Stimulated activated CD8-positive, alpha-beta memory T cell treated with anti-CD3 and anti-CD28 coated beads, Interleukin-2, amount 100 ng/mL, for 48 hours (primary cell): ENCODE measurements at places on chromosomes 16 and 17.

- DNase-seq = no peak
Measured at GRCh38 chr16:12677502-12677901, 126.2 kb downstream of the CPPED1 start.

GRCh38 chr17:15298176-15298575, 33.0 kb upstream of the PMP22 start:
- DNase-seq = no peak

DNA sequence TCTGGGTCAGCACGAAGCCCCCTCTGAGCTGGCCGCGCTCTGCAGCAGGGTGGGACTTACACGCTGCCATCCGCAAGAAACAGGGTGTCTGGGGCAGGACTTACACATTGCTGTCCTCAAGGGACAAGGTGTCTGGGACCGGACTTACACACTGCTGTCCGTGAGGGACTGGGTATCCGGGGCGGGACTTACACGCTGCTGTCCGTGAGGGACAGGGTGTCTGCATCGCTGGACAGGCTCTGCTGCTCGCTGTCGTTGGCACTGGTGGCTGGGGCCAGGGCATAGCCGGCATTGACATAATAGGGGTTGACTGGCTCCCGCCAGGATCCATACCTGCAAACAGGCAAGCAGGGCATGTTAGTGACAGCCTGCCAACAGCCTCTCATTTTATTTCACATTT, 31.4 kb downstream of the PDIA2 start:
- DNase-seq = no peak

DNA sequence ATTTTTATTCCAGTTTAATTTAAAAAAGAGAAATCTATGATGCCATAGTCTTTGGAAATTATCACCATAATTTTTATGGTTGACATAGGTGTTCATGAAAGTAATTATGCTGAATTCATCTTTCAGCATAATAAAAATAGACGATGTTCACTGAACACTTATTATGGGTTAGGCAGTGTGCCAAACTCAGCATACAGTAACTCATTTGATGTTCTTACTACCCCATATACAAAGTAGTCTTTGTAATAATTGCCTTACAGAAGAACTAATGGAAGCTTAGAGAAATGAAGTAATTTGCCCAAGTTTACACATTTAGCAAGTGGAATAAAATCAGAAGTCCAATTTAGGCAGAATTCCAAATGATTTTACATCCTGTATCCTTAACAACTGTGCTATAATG, 852.2 kb upstream of the GOT2 start:
- DNase-seq = no peak

- DNase-seq = no peak
Measured at GRCh38 chr16:54244061-54244886, 42.3 kb downstream of the IRX3 start.

- no peak for DNase-seq
Measured at GRCh38 chr16:66950437-66950836, 10.6 kb upstream of the CES3 start.

GRCh38 chr16:84175350-84176081, 11.3 kb downstream of the TAF1C start:
- DNase-seq = peak; percentile 54

DNA sequence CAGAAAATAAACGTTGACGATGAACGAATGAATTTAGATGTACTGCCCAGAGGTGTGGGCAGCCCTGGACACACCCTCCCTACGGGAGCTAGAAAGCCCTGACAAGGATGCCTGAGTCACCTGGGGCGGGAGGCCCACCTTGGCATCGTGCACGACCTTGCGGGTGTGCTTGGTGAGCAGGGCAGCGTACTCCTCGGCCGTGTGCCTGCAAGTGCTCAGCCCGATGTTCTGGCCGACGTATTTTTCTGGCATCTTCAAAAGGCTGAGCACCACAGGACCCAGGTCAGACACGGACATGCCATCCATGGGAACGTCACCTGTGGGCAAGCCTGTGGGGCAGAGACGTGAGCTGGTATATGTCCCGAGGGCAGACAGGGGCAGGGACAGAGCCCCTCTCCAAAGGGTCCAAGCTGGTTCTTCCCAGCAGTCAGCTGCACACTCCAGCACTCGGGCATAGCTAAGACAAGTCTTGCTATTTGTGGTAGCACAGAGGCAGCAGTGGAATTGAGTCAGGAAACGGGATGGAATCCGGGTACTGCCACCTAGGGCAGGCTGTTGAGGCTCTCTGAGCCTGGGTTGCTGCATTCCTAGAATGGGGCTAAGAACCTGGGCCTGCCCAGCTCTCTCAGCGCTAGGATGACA, 10.8 kb downstream of the NMRAL1 start:
- DNase-seq = no peak

GRCh38 chr16:54284931-54285413, 1.6 kb downstream of the IRX3 start:
- DNase-seq = no peak

DNA sequence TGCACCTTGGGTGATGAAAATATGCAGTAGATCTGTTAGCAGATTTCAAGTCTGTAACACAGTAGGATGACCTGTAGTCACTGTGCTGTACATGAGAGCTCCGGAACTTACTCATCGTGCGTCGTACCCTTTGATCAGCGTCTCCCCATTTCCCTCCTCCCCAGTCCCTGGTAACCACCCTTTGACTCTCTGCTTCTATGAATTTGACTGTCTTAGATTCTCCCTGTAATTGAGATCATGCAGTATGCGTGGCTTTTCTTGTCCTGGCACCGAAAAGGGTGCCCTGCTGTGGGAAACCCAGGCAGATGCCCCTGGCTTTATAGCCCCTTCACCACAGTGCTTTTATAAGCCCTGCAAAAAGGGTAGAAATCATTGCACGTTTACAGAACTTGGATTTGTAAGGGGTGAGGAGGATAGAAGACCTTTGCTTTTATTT, 20.5 kb downstream of the CLEC16A start:
- DNase-seq = peak; percentile 48

DNA sequence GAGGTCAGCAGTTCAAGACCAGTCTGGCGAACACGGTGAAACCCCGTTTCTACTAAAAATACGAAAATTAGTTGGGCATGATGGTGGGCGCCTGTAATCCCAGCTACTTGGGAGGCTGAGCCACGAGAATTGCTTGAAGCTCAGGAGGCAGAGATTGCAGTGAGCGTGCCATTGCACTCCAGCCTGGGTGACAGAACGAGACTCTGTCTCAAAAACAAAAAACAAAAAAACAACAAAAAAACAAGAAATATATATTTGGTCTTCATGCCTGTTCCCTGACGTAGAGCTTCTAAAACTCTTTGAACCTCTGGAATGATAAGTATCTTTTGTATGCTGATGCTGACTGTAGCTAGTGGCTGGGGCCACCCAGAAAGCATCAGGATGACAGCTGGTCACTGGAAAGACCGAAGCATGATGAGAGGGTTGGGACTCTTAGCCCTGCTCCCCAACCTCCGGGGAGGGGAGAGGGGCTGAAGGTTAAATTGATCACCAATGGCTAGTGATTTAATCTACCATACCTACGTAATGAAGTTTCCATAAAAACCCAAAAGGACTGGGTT, 54.8 kb downstream of the TEX14 start:
- DNase-seq = no peak

DNA sequence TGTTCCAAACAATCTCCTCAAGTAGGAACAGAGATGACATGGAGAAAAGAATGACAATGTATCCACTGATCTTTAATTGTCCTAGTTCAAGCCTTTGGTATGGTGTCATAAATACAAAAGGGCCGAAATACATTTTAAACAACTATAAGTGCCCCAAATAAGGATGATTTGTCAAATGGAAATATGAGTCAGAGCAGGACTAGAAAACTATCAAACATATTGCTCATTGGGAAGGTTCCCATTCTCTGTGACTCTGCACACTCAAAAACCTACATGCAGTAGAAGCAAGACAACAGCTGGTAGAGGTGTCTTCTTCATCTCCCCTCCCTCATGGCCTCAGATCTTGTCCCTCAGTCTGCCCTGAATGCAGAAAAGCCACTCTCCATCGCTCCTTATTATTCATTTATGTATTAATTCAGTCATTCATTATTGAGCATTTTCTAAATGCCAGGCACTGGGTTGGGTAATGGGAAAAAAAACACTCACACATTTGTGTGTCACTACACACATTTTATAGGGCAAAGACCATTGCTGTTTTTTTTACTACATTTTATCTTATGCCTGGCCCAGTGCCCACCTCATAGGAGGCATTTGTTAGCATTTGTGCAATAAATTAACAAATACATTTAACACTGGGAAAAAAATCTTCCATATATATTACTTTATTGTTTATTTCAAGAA, 10.1 kb downstream of the CA10 start:
- DNase-seq = no peak

- DNase-seq = no peak
Measured at GRCh38 chr16:66515596-66516508, 34.1 kb downstream of the TK2 start.

DNA sequence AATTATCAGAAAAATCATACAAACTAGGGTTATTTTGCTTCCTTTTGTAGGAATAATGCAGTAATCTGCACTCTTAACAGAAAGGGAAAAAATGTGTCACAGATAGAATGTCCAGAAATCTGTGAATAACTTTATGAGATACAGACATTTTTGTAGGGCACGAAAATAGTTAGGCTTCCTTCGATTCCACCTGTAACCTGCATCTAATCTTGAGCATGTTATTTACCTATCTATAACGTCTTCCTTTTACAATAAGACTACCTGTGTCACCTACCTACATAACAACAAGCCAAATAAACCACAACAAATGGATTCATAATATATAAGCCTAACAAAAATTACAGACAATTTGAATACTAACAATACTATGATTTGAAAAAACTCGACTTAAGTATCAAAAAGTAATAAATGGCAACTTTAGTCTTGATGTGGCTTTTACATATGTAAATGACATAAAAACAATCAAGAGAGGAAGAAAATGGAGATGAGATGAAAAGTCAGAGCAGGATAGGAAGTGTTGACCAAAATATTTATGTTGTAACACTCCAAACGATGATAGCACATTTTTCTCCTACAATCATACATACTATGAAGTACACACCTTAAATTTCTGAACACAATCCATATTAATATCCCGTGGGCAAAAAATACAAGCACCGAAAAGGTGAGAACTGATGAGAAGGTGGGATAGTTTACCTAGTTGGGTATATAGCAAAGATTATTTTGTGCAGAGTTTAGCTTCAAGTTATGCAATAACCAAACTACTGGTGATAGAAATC, 2.5 kb downstream of the STAT5B start:
- no peak for DNase-seq

- DNase-seq = no peak
Measured at GRCh38 chr16:8831871-8832716, 34.5 kb downstream of the PMM2 start.

DNA sequence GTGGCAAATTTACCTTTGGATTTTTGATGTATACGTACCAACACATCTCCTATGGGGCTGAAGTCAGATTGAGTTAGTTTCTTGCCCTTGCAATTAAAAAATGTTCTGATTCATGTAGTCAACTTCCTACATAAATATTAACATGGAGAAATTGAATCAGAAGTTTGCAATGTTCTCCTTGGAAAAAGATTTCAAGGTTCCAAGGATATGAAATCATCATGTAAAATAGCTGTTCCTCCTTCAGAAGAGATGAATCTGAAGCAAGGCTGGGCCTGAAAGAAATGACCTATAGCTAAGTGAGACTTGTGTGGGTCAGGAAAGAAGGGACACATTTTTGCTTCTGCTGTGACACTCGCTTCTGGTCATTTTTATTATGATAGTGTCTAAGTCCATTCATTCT, 131.7 kb downstream of the RGS9 start:
- no peak for DNase-seq

DNA sequence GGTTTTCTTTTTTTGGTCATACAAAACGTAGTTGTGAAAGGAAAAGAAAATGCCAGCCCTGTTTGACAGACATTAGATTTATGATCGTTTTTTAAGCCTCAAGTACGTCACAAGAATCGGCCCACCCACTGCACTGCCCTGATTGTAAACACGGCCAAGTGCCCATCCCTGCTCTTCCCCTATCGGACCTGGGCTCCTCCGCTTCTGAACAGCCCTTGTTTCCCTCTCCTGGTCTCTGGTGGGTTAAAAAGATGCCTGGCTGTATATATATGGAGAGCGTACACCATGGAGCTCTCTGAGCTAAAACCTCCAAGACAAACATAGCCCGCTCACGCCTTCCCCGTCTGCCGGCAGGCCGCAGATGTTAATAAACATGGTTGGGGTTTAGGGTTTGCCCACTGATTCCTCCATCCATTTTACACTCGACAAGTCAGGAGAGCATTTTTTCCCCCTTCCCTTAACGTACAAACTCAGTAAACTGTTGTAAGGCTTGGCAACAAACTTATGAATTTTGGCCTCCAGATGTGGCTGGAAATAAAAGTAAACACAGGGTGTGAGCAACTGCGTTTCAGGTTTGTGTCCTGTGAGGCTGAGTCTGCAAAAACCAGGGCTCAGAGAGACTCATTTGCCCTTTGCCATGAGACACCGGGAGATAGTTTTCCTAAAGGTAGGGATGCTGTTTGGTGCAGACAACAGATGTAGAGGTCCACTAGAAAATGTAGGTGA, 325.9 kb downstream of the SOX9 start:
- no peak for DNase-seq

DNA sequence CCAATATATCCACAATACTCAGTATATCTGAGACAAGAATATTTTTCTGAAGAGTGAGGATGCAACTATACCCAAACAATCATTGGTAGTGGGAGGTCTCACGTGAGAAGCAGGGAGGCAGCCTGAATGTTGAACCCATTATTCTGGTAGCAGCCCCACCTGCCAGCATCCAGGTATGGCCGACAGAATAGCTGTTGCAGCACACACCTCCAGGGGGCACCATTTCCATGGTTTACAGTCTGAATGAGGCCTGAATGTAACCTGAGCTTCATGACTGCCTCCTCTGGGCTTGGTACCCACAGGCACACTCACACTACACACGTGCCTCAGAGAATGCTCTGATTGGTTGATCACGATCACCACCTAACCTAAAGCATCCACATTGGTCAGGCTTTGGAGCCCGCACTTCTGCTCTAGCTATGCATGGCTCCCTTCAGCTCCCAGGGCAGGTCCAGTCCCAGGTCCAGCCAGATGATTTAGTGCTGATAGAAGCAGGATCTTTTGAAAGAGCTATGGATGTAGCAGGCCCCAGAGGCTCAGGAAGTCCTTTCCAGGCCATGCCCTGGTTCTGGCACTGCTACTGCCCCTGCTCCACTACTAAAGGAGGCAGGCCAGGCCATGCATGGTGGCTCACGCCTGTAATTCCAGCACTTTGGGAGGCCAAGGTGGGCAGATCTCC, 11.0 kb upstream of the CBFB start:
- DNase-seq = peak; percentile 77

GRCh38 chr17:74358697-74359096, 3.0 kb downstream of the BTBD17 start:
- DNase-seq = no peak

DNA sequence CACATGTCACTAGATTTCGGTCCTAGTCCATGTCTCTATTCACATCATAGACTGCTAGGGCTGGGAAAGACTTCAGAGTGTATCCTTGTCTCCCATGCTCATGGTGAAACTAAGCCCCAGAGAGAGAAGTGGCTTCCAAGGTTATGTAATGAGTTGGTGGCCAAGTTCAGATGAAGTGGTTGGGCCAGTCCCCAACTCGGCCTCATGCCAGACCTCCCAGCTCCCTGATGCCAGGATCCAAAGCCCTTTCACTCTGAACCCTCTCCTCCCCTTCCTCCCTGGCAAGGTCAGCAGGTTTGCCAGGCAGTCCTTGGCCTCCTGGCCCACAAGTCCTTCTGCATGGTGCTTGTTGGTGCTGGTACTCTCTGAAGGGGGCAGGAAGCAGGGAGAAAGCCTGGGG, 189.7 kb downstream of the AXIN2 start:
- DNase-seq = no peak
